Renal cortex interstitium (tissue), 15 donors: ENCODE measurements at places on chromosomes 11 and 22. TPM values are rescaled to one million over a fixed set of nuclear protein-coding genes. Genes with fewer than 3 reads are reported as not detected.

The MPPED2 gene
- 17.4 TPM for polyA plus RNA-seq

The C11orf87 gene
- 0.22 TPM for polyA plus RNA-seq

The HEPHL1 gene
- polyA plus RNA-seq, result 0.20 TPM

The ZNF70 gene
- polyA plus RNA-seq, result 5.9 TPM

The DEFB131B gene
- 2.3 TPM for polyA plus RNA-seq

The OR9I1 gene
- not detected for polyA plus RNA-seq

The GRAMD1B gene
- polyA plus RNA-seq, result 11.9 TPM

The OR52I2 gene
- polyA plus RNA-seq, result not detected

The OR10D3 gene
- polyA plus RNA-seq, result not detected
